ENCODE measurements at places on chromosomes 2 and 18.

GRCh38 chr2:46666044-46666679 is 186.8 kb downstream of the TMEM247 start:
- DNase-seq: peak; percentile 69

GRCh38 chr2:129604560-129604959 is 374.9 kb upstream of the RAB6C start:
- no peak for DNase-seq

DNA sequence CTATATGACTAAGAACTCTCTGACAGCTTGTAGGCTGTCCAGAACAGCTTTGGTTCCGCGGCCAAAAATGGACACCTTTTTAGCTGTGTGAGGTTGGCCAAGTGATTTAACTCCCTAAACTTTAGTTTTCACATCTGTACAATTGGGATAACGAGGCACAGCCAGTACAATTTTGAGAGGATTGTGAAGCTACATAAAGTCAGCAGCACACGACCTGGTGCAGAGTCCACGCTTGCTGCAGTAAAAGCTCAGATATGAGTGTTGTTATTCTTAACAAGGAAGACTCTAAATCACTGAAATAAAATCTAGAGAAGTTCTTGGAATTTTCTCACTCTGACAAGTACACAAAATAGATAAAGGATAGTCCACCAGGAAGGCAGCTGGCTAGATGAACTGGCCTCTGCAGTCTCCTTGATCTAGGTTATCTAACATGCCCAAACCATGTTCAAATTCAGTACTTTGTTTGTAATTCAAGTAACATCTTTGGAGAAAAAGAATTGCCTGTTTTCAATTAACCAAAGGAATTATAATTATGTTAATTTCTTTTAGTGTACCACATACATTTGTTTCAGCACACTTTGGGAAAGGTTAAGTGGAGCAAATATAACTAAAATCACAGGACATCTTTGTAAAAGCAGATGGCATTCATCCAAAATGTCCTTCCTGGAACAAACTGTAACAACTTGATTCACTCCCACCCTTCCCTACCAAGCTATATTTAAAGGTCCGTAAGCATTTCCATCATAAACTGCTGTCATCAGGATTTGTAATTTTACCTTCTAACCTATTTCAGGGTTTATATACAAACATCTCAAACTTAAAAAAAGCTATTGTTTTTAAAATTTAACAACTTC is 201.7 kb upstream of the STK17B start:
- no peak for DNase-seq

GRCh38 chr2:139031722-139032121 is 251.5 kb upstream of the NXPH2 start:
- no peak for DNase-seq

GRCh38 chr2:219784178-219784577 is 156.7 kb downstream of the SLC4A3 start:
- DNase-seq: no peak

DNA sequence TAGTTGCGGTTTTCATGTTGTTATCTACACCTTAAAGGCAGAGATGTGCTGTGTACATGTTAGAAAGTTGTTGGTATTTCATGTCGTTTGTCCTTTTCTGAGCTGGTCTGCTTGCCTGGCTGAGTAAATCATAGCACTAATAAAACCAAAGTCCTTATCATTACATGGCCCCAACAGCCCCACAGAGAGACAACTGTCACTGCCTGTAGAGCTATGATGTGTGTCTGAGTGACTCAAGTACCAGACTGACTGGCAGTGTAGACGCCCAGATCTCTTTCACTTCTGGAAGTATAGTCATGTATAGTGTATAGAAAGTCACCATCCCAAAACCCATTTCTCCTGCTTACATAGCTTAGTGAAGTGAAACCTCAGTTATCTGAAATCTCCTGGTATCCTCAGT is 4.3 kb downstream of the SOCS6 start:
- no peak for DNase-seq

DNA sequence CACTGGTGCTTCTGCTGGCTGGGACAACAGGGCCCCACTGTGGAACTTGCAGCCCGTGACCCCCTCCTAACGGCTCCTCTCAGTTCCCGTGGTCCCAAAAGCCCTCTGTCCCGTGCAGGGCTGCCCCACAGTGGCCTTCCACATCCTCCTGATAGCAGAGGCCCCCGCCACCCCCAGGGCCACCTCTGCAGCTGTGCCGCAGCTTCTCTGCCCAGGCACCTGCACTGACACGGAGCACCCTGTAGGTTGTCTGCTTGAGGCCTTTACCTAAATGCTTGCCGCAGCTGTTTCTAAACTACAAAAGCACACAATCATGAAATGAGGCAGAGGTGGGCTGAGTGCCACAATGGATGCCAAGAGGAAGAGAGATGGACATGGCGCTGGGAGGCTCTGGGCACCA is 13.5 kb upstream of the GRHL1 start:
- no peak for DNase-seq

Measured in right renal pelvis (tissue), 4 donors.